Naive thymus-derived CD8-positive, alpha-beta T cell (primary cell): ENCODE measurements at places on chromosomes 16 and 17. TPM values are rescaled to one million over a fixed set of nuclear protein-coding genes. Genes with fewer than 3 reads are reported as not detected.

GRCh38 chr17:43540821-43541674, 5.1 kb downstream of the ETV4 start:
- DNase-seq, result no peak

DNA sequence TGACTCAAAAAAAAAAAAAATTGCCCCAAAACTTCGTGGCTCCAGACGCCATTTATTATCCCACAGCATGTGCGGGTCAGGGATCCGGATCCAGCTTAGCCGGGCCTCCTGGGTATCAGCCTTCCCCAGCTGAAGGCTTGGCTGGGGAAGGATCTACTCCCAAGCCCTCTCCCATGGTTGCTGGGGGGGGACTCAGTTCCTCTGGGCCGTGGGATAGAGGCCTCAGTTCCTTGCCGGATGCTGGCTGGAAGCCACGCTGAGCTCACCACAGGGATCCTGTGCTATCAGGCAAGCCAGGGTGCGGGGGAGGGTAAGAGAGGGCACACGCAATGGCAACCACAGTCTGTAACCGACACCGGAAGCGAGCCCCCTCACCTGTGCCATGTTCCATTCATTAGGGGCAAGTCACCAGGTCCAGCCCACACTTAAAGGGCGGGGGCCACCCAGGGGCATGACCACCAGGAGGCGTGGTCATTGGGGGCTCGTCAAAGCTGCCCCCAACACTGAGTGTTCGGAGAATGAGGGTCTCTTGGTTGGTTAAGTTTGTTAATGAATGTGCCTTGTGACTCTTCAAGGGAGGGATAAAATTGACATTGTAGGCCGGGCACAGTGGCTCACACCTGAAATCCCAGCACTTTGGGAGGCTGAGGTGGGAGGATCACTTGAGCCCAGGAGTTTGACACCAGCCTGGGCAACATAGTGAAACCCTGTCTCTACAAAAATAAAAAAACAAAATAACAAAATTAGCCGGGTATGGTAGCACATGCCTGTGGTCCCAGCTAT, 210.0 kb upstream of the GSE1 start:
- no peak for DNase-seq

- no peak for DNase-seq
Measured at GRCh38 chr17:64378890-64379354, 11.7 kb downstream of the PECAM1 start.

DNA sequence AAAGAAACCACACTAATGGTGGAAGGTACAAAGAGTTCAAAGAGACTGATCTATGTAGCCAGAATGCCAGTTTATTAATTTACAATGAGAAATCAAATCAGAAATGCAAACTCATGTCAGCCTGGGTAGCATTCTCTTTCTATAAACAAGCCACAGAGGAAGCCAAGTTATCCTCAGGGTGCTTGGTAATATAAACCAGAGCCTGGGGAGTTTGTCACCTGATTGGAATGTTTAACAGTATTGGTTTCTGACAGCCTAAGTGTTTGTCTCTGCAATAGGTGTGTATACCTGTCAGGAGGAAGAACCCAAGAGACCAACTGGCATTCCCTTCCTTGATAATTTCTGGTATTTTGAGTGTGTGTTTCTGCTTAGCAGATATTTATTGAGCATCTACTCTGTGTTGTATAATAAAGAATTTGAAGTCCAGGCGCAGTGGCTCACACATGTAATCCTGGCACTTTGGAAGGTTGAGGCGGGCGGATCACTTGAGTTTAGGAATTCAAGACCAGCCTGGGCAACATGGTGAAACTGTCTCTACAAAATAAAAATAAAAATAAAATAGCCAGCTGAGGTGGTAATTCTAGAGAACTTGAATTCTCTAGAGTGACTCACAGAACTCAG, 3.1 kb upstream of the C17orf58 start:
- DNase-seq, result no peak

GRCh38 chr16:2686912-2687507, 4.7 kb downstream of the KCTD5 start:
- no peak for DNase-seq

DNA sequence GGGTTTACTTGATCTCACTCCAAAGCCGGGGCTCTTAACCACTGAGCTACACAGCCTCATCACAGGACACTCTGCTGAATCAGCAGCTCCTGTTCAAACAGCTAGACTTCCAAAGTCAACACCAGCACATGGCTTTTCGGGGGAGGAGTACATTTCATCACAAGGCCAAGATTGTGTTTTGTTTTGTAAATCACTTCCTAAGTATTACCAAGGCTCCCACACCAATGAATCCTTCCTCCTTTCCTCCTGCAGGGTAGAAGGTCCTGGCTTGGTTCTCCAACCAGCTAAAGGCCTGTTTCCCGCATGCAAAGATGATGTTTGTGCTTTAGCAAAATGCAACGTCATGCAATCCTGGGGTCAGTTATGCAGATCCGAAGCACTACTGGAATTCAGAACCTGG, 152.5 kb downstream of the XYLT1 start:
- no peak for DNase-seq

DNA sequence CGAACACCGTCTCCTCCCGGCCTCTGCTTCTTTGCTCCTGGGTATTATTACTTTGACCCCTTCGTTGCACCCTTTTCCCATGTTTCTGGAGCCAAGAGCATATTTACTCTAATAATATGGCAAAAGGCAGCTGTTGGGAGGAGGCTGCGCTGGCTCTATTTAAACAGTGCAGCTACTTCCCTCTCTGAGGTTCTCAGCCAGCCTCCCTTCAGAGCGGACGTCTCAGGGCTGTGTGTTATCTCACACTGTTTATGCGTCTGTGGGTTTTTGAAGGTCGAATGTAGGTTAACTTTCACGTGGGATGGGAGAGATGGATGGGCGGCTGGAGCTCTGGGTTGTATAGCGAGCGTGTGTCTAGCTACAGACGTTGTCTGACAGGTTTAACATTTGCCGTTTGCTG, 45.3 kb downstream of the COX4I1 start:
- DNase-seq, result no peak

GRCh38 chr16:19595043-19595767, 39.7 kb downstream of the VPS35L start:
- no peak for DNase-seq

GRCh38 chr17:53039981-53040380, 782.7 kb upstream of the KIF2B start:
- DNase-seq, result no peak

DNA sequence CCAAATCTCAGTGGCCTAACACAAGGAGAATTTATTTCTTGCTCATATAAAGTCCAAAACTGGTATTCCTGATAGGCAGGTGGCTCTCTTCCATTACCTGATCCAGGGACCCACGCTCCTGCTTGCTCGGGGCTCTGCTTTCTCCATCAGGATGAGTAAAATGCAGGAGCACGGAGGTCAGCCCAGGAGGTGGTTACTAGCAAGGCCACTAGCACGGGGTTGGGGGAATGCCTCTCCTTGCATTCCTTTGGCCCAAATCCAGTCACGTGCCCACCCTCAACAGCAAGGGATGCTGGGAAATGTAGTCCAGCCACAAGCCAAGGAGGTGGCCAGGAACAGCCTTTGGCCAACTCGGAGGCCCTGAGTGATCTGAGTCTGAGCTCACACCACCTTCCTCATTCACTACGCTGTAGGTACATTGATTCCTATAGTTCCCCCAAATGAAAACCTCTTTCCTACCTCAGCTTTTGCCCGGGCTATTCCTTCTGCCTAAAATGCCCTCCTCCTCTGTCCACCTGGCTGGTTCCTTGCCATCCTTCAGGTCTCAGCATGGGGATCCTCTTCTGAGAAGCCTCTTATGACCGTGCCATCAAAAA, 38.3 kb upstream of the HAPSTR1 start:
- DNase-seq, result no peak

DNA sequence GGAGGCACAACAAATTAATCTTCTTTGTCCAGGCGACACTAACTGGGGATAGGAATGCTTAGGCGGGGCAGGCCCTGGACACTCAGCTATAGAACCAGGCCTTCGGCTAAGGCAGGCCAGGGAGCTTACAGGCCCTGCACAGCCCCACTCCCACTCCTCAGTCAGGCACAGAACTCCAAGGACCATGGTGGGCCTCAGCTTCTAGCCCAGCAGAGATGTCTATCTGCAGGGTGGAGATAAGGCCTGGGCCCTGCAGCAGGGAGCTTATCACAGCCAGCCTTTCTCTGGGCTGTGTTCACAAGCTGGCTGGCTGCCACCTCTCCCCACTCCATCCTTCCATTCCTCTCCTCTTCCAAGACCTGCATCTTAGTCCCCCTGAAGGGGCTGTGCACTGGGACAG, 68.1 kb downstream of the TMEM132E start:
- no peak for DNase-seq

The LGALS9 gene
- 9.7 TPM for total RNA-seq

The BAIAP3 gene
- total RNA-seq, result 5.3 TPM

The SAMD14 gene
- total RNA-seq, result not detected

The NPIPA2 gene
- total RNA-seq, result 4.5 TPM

The ZNF750 gene
- not detected for total RNA-seq
